ENCODE measurements at places on chromosomes 1 and 21. TPM values are rescaled to one million over a fixed set of nuclear protein-coding genes. Genes with fewer than 3 reads are reported as not detected.

IGSF3 gene
- 2.5 TPM for total RNA-seq

GJB5 gene
- 0.11 TPM for total RNA-seq

KCNJ15 gene
- total RNA-seq, result 5.2 TPM

KRTAP7-1 gene
- total RNA-seq, result not detected

NMNAT2 gene
- 0.11 TPM for total RNA-seq

COL8A2 gene
- total RNA-seq, result 53.4 TPM

LAMC1 gene
- 238 TPM for total RNA-seq

FMO1 gene
- total RNA-seq, result not detected

OR6N1 gene
- not detected for total RNA-seq

ASCL5 gene
- not detected for total RNA-seq

TEDDM1 gene
- total RNA-seq, result not detected

AGMAT gene
- total RNA-seq, result 1.8 TPM

TMCC2 gene
- 0.78 TPM for total RNA-seq

STRIP1 gene
- 40.8 TPM for total RNA-seq

LCE1D gene
- not detected for total RNA-seq

OR2G2 gene
- total RNA-seq, result not detected

VPS72 gene
- 34.6 TPM for total RNA-seq

PDPN gene
- total RNA-seq, result 120 TPM

SYDE2 gene
- 8.6 TPM for total RNA-seq

PRXL2B gene
- total RNA-seq, result 9.6 TPM

CCDC28B gene
- total RNA-seq, result 6.8 TPM

OR2L5 gene
- not detected for total RNA-seq

TSSK3 gene
- 0.54 TPM for total RNA-seq

FCGR3A gene
- not detected for total RNA-seq
